Kidney glomerular epithelial cell (primary cell): ENCODE measurements at places on chromosomes 2 and 18.

- DNase-seq = no peak
Observed at GRCh38 chr18:54387631-54388030, 29.9 kb downstream of the C18orf54 start.

GRCh38 chr2:143694335-143694734 lies 565.1 kb downstream of the ARHGAP15 start:
- DNase-seq = no peak

DNA sequence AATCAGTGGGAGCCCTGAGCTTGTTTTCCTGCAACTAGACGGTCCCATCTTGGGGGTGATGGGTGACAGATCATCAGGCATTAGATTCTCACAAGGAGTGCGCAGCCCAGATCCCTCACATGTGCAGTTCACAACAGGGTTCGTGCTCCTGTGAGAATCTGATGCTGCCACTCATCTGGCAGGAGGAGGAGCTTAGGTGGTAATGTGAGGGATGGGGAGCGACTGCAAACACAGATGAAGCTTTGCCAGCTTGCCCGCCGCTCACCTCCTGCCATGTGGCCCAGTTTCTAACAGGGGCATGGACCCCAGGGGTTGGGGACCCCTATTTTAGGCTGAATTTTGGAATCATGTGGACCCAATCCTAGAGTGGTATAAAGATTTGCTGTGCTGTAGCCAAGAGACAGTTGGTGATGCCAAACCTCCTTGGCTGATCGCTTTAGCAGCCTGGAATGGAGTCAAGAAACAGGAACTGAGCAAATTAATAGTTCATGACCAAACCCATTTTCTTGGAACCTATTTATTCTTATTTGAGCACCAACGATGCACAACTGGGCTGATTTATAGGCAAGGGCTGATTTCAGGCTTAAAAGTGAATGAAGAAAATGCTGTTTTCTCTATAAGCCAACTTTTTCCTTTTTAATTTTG lies 25.7 kb downstream of the LPIN1 start:
- no peak for DNase-seq

DNA sequence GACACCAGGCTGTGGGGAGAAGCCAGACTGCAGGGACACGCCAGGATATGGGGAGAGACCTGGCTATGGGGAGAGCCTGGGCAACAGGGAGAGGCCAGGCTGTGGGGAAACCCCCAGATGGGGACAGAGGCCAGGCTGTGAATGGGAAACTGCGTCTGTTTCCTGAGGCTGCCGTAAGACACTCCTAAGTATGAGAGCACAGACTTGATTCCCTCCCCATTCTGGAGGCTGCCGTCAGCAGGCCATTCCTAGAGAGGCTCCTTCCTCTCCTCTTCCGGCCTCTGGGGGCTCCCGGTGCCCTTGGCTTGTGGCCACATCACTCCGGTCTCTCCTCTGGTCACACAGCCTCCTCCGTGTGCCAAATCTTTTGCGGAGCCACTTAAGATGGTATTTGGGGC lies 32.3 kb downstream of the ADI1 start:
- no peak for DNase-seq

DNA sequence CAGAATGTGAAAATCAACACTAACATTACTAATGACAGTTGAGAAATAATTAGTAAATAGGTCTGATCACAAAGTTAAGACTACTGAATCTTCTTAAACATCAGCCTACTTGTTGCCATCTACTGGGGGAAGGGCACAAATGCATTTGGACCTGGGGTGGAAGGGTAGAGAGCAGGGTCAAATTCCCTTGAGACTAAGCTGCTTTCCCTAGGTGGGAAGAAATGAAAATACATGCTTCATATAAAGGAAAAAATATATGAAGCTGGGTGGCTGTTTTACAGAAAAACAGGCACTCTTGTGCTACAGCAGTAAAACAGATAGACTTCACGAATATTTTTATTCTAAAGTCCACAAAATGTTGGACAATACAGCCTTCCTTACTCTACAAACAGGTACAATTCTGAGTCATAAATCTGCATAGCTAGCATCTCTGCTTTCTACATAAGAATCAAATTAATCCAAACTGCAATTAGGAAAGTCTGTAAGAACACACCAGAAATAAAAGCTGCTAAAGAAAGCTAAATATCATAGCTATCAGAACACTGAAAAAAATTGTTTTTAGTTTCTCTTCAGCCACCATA lies 10.9 kb downstream of the TRIP12 start:
- DNase-seq = no peak

- no peak for DNase-seq
Observed at GRCh38 chr2:30964334-30965005, 157.2 kb upstream of the CAPN13 start.

- DNase-seq = no peak
Observed at GRCh38 chr2:210540900-210541289, 15.5 kb upstream of the CPS1 start.

DNA sequence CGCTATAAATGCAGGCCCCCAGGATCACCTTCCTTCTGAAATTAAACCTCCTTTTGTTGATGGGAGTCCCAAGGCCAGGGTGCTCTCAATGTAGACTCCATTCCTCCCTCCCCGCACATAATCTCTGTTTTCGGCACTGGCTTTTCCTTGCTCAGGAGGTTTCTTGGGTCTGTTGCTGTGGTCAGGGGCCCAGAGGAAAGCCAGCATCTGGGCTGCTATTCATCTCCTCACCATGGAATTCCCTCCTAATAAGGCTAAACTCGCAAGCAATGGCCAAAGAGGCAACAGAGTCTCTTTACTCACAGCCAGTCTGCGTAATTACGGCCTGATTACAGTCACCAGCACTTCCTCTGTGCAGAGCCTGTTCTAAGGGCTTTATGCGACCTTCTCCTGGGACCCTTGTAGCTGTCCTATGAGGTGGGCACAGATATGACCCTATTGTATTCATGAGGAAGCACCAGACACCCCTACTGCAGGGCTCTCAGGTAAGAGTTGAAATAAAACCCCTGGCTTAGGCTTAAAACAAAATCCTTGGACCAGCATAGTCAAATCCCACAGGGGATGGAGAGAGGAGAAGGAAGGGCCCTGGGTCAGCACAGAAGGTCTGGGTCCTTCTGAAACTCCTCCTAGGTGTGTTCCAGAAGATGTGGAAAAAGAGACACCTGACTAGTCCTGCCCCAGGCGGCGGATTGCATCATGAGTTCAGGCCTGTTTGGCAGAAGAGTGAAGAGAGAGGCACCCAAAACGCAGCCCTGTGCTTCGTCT lies 105.0 kb upstream of the SH3BP4 start:
- no peak for DNase-seq

- no peak for DNase-seq
Observed at GRCh38 chr2:82411071-82411470, 2048.0 kb downstream of the SUCLG1 start.
